Left lobe of liver (tissue), 2 donors: ENCODE measurements at places on chromosomes 3 and 15.

DNA sequence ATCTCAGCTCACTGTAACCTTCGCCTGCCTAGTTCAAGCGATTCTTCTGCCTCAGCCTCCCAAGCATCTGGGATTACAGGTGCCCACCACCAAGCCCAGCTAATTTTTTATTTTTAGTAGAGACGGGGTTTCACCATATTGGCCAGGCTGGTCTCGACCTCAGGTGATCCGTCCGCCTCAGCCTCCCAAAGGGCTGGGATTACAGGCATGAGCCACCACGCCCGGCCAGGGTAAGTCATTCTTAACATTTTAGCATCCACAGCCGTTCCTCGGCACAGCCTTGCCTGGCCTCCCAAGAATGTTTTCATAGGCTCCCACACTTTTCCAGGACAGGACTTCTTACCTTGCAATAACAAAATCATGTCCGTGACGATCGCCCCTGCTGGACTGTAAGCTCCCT lies 8.7 kb upstream of the EPHB3 start:
- no peak for DNase-seq

DNA sequence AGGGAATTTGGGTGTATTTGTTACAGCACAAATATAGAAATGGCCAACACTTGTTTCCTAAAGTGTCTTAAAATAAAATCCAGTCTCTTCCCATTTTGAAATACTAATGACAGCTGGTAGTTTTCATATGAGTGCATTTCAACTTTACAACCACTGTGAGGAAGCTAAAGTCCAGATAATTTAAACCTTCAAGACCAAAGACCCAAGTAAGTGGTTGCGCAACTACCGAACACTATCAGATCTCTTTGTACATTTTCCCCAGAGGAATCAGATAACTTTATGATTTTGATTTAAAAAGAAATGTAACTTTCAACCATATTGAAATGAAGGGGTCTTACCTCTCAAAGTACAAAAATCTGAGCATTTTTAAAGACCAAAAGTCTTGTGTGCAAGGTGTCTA lies 14.3 kb downstream of the BCL2L10 start:
- DNase-seq = no peak

DNA sequence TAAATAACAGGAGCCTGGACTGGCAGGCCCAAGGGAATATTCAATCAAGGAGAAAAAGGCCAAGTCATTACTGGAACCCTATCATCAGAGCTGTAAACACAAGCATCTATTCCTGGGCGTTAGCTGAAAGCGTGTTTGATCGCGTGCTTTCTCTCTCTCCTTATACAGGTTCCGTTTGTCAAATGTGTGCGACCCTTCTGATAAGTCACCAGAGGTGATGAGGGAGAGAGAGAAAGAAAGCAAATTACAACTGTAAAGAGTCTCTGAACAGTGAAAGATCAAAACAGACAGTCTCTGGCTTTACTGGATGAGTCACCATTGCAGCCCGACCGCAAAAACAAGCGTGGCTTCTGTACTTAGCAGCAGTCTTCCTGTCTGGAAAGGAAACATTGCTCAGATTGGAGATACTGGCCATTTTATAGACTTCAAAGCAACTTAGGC lies 39.5 kb upstream of the TPRG1 start:
- no peak for DNase-seq

DNA sequence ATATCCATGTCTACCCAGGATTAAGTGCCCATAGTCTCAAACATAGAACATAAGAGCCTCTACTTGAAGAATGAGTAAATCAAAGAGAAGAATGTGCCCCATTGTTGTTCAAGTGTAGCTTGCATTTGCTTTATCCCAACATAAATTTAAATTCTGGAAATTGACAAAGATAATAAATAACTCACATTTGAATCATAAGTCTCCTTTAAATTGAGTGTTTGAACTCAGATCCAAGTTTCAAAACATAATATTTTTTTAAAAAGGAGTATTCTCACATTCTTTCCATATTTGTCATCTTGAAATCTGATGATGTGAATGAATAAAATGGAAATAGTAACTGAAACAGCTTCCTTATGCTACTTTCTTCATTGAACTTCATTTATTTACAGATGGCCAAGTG lies 135.2 kb downstream of the MECOM start:
- no peak for DNase-seq

- DNase-seq = no peak
These were observed 54.4 kb upstream of the WNT7A start for GRCh38 chr3:13934315-13934714.
